ENCODE measurements at places on chromosomes 12 and 14.

DNA sequence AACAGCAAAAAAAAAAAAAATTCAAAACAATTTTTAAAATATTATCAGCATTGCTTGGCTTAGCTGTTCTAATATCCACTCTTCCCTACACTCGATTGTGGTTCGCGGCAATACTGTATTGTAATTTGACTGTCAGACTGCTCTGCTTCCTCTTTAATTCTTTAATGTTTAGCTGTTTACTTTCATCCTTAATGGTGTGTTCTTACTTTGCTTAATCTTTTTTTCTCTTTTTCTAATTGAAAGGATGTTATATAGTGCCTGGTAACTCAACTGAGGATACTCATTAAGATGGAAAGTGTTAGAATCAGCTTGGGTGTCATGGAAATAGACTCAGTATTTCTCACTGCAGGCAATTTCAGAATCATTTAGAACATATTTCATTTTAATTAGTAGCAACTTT, 2.0 kb downstream of the ANO4 start:
- DNase-seq: no peak

DNA sequence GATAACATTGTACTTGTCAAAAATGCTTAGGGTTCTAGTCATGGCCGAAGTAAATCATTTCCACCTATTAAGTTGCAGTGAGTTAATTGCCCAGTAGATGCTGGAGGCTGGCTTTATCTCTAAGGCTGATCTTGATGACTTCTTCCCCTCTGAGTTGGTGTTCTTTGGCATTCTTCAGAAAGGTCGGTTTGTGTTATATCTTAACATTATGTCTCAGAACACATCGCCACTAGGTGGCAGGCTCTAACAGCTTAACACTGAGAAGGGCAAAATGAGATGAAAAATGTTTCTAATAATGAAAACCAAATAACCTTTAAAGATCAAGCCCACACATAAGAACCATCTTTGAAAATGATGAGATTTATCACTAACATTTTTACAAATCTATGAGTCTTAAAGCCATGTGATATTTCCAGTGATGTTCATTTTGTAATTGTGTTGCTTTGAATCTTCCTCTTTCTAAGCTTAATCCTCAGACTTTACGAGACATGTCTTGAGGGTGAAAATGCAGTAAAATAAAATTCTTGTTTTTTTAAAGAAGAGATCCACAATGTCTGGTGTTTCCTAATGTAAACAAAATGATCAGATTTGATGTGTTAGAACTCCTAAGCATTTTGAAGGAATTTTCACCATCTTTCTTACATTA, 28.6 kb downstream of the SUDS3 start:
- DNase-seq: peak; percentile 52

DNA sequence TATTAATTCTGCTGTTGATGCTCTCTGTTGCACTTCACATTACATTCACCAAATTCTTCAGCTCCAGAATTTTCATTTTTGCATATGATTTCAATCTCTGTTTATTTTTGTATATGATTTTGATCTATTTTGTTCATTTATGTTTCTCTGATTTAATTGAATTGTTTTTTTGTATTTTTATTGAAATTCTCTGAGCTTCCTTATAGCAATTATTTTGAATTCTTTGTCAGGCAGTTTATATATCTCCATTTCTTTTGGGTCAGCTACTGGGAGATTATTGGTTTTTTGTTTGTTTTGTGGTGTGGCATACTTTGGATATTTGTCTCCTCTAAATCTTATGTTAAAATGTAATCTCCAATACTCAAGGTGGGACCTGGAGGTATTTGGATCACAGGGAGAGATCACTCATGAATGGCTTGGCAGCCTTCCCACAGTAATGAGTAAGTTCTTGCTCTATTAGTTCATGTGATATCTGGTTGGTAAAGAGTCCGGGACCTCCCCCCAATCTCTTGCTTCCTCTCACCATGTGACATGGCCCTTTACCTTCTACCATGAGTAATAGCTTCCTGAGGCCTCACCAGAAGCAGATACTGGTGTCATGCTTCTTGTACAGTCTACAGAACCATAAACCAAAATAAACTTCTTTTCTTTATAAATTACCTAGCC, 8.7 kb upstream of the TCL1A start:
- no peak for DNase-seq

DNA sequence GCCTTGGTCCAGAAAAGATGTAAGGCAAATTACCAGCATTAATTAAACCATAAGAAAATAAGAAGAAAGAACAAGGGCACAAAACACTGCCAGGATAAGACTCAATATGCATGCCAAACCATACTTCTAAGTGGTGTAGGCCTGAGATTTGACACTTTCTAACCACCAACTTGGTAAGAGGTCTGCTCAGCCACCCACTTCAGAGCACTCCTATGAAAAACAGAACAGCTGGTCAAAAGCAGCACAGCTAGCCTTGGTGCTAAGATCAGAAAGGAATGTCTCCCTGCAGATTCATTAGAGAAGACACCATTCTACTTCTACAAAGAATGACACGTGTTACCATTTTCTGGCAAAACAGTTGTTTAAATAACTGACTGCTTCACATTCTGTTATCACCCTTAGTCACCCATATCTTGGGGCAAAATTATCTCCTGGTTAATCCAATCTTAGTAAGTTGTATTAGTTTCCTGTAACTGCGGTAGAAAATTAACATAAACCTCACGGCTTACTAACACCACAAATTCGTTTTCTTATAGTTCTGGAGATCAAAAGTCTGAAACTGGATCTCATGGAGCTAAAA, 13.2 kb downstream of the RPS6KA5 start:
- peak; percentile 24 for DNase-seq

- peak; percentile 51 for DNase-seq
Observed at GRCh38 chr12:121750507-121750955, 38.0 kb downstream of the TMEM120B start.

DNA sequence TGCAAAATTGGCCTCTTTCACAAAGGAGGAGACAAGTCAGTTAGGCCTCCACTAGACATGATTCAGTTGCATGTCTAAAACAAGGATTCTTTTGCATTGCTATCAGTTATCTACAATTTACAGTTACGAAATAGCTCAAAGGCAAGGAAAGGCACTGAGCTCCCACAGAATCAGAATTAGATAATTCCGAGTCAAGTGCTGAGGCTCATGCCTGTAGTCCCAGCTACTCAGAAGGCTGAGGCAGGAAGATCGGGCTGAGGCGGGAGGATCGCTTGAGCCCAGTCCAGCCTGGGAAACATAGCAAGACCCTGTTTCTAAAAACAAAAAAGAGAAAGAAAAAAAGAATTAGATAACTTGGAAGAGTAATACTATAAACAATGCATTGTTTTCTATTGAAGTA, 12.3 kb upstream of the RTRAF start:
- DNase-seq: no peak

DNA sequence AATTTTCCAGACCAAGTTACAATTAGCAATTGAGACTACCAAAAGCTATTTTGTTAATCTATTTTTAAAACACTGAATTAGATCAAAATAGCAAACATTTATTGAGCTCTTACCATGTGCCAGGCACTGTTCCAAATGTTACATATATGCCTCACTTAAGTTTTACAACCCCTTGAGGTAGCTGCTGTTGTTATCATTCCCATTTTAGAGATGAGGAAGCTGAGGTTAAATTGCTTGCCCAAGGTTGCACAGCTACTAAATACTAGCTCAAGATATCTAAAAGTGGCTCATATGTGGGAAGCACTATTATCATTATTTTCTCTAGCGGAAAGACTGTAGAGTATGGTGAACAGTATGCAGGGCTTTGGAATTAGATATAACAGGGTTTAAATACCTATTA, 19.5 kb upstream of the NAP1L1 start:
- no peak for DNase-seq

- no peak for DNase-seq
Observed at GRCh38 chr12:91478500-91478899, 295.9 kb upstream of the DCN start.

GRCh38 chr14:68685419-68686204, 107.3 kb downstream of the ZFP36L1 start:
- peak; percentile 87 for DNase-seq

- DNase-seq: peak; percentile 83
Observed at GRCh38 chr14:21868442-21869046, 194.9 kb upstream of the OR4E1 start.

- no peak for DNase-seq
Observed at GRCh38 chr14:84272290-84272721, 1257.6 kb upstream of the FLRT2 start.

DNA sequence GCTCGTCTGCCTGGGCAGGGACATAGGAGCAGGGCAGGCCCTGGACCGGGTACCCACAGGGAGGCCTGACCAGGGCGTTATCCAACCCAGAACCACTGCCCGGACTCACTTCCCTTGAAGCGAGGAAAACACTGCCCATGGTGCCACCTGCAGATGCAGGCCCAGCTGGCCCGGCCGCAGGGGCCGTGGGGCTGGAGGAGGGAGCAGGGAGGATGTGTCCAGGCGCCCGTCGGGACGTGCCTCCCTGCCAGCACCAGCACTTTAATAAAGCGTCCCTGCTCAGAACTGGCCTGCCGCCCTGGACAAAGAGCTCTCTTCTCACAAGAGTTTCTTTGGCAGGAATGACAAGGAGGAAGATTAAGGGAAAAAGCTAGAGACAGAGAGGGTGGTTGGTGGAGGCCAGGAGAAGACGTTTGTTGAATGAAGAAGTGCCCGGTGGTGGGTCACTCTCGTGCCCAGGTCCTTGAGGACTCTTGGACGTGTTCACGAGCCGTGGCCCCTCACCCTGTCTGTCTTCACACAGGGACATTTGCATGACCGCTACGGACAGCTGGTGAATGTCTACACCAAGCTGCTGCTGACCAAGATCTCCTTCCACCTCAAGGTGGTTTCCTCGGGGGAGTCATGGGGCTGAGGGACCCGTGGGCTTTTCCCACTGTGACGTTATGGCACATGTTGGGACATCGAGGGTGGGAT, 14.2 kb downstream of the HIP1R start:
- no peak for DNase-seq

GRCh38 chr12:52148464-52149181, 43.2 kb downstream of the KRT80 start:
- no peak for DNase-seq

DNA sequence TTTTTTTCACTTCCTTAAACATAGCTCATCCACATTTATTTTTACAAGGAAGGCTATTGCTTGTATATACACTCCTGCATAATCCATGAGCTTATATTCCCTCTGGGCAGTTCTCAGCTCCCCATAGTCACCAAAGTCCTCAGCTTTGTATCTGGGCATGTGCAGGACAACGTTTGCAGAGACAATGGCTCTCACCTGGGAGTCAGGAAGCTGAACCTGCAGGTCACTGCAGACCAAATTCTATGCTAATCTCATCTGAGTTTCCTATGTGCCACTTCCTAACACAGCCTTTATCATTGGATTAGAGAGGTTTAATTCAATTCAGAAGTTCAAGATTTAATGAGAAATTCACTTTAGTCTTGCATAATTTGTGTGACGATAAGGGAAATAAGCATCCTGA, 131.5 kb downstream of the KCNK10 start:
- no peak for DNase-seq

- DNase-seq: no peak
Observed at GRCh38 chr14:90093942-90094595, 32.3 kb downstream of the KCNK13 start.

GRCh38 chr12:30700216-30700900, 4.7 kb upstream of the IPO8 start:
- DNase-seq: no peak

DNA sequence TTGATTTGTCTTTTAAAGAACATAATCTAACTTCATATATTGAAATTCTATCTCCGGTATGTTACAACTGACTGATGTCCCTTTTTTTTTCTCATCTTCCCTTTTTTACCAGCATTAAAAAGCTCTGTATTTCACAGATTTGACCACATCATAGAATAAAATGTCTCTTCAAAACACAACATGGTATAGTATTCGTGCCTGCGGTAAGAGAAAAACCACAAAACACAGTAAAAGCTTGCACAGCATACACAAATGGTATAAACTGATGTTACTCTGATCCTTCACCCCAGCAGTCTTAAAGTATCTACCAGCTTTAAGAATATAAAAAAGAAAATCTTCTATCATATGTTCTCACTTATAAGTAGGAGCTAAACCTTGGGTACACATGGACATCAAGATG, 83.4 kb downstream of the HECTD1 start:
- peak; percentile 66 for DNase-seq

DNA sequence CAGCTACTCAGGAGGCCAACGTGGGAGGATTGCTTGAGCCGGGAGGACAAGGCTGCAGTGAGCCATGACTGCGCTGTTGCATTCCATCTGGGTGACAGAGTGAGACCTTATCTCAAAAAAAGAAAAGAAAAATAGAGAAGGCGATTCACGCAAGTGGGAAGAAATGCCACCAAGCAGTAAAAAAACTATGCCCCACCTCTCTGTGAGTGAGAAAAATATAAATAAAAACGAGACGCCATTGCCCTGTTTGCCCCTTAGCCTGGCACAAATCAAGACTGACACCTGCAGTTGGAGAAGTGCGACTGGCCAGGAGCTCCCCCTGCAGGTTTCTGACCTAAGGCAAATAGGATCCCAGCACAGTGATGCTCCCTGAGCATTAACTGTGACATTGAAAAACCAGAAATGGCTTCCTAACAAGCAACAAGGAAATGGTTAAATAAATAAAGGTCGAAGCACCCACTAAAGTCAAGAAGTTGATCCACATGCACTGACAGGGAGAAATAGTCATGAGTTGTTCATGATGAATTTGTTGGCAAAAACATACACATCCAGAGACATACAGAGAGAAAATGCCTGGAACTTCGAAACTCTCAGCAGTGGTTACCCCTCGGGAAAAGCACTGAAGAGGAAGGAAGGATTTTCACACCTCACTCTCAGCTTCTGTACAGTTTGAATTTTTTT, 21.1 kb downstream of the GSC start:
- no peak for DNase-seq

DNA sequence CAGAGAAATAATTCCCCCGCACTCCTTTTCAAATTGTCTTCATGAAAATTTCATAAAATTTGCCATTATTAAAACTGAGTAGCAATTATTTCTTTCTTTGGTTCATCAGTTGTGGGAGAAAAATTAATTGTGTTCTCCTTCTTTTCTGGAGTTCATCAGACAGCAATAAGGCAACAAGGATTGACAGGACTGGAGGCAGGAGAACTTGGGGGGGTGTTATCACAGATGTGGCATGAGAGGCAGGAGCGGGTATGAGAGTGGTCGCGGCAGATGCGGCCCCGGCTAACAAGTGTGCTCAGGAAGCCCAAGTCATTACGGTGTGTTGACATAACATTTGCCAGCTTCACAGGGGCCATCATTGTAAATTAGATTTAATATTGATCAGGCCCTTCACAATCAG, 306.6 kb upstream of the TMPO start:
- DNase-seq: no peak

DNA sequence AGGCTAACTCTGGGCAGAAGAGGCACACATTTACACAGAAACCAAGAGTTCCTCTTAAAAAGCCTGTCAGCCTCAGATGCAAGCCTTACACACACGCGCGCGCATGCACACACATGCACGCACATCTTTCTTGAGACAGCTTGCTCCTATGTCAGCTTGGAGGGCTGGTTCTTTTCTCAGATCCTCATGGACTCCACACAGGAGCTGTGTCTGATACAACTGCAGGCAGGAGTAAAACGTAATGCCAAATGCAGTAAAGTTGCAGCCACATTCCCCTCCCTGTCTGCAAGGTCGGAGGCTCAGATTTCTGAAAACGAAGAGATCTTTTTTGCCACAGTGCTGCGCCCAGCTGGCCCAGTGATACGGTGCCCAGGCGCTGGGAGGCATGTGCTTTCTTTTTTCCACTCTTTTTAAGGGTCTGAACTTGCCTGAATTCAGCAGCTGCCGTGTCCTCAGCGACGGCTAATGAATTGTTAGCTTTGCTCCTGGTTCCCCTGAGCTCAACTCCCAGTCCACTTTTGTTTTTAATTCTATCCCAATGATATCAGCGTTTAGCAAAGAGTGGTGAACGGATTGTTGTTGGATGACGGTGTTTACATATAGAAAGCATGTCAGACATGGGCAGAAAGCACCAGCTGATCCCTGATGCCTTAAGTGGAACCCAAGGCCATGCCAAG, 72.9 kb upstream of the FOXN3 start:
- DNase-seq: no peak

Measured in CD4-positive, alpha-beta T cell treated with Interleukin-10 for 1 hour (primary cell).